Effector memory CD4-positive, alpha-beta T cell (primary cell): ENCODE measurements at places on chromosomes 11 and 22.

GRCh38 chr11:119167933-119168332, 592 bp upstream of the NLRX1 start:
- DNase-seq: no peak

DNA sequence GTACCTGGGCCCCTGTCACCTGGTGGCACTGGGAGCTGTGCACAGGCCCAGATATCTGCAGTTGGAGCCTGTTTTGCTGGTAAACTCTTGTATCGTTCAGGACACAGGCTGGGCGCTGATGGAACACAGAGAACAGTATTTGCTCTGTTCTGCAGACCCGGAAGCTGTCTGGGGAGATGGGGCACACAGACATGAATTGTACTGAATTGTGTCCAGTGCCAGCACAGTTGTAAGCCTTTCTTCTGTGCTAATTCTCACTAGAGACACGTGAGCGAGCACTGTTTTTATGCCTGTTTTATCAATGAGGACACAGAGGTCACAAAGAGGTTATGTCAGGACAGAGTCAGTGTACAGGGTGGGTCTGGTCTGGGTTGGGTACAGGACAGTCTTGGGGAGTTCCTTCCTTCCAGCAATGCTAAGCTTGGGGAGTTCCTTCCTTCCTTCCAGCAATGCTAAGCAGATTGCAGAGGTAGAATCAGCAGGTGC, 24.4 kb upstream of the ACR start:
- no peak for DNase-seq

GRCh38 chr11:26194881-26195280, 137.0 kb upstream of the ANO3 start:
- no peak for DNase-seq

GRCh38 chr11:109973486-109973885, 119.7 kb upstream of the ZC3H12C start:
- DNase-seq: no peak

GRCh38 chr11:115145324-115145723, 358.9 kb downstream of the CADM1 start:
- no peak for DNase-seq

DNA sequence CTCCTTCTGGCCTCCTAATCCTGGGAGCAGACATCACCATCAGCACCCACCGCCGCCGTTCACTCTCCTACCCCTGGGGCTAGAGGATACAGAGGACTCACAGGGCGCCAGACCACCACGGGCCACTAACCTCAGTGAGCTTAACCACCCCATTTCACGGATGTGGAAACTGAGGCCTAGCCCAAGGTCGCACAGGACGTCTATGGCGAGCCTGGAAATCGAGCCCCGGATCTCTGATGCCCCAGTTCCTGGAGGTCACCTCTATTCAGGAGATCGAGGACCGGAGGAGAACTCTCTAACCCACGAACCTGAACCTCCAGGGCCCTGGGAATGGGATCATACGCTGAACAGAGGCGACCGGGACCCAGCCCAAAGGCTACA, 349 bp downstream of the TIMM10 start:
- no peak for DNase-seq

- no peak for DNase-seq
Measured at GRCh38 chr11:101436511-101437142, 147.2 kb downstream of the TRPC6 start.

GRCh38 chr22:46084943-46085827, 65.1 kb upstream of the PPARA start:
- DNase-seq: no peak

GRCh38 chr11:70270104-70270876, at the start of gene PPFIA1:
Gene PPFIA1 (plus strand): TSS chr11:70270690. CDS start chr11:70272173, 1,483 bp downstream.
- peak; percentile 92 for DNase-seq

DNA sequence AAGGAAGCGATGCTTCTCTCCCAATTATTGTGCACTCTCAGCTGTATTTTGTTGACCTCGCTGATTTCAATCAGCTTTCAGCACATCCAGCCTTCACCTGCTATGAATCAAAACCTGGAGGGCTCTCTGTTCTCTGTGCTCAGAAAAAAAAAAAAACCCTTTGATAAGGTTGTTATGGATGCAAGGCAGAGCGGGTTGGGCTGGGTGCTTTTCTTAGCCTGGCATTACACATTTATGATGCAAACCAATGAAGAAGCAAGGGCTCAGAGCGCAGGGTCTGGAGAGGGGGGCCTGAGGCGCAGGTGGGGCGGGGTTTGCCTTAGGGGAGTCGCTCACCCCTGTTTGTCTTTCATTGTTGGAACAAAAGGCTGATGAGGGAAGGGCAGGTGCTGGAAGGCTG, 86.0 kb upstream of the CADM1 start:
- no peak for DNase-seq

GRCh38 chr11:61021661-61022212, 50.3 kb downstream of the CD6 start:
- DNase-seq: peak; percentile 92

GRCh38 chr11:61757213-61757862, 4.9 kb downstream of the MYRF start:
- DNase-seq: no peak

GRCh38 chr11:110269996-110270395, 26.4 kb downstream of the RDX start:
- DNase-seq: no peak

DNA sequence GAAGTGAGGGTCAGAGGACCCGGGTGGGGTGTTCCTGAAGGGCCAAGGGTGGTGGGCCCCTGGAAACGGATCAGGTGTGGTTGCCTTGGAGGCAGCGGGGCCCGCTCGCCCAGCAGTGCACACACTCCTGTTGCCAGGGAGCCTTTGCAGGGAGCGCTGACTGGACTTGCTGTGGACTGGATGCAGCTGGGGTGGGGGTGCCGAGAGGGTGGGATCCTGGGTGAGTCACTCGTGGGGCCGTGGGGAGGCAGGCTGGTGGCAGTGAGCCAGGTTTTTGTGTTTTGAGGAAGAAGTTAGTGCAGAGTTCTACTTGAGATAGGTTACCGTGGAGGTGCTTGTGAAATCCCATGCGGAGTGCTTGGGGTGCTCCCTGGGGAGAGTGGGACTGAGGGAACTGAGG, 1.3 kb downstream of the MRPL23 start:
- no peak for DNase-seq

DNA sequence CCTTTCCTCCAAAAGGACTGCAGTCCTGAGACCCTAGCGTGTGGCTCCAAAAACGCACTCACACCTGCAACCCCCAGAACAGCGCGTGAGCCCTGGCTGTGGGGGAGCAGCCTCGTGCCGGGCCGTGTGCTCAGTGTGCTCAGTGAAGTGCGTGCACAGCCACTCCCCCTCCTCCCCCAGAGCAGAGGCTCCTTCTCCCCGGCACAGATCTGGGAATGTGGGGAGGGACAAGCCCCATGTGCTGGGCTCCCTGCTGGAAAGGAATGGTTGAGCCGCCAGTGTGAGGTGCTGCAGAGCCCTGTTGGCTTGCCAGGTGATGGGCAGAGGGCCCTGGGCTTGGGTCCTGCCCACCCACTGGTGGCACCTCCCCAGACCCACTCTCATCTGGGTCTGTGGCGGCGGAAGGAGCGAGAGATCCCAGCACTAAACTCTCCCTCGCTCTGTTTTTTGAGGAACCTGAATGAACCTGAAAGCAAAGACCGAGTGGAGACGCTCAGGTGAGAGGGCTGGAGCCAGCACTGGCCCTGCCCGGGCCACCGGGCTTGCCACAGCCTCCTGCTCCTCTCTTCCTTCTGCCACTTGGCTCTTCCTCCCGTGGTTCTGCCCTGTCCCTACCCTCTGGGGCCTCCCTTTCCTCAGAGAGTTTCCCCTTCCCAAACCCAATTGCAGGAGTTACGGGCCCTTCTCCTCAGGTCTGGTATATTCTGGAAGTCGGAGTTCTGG, 9.0 kb downstream of the RCOR2 start:
- DNase-seq: no peak

DNA sequence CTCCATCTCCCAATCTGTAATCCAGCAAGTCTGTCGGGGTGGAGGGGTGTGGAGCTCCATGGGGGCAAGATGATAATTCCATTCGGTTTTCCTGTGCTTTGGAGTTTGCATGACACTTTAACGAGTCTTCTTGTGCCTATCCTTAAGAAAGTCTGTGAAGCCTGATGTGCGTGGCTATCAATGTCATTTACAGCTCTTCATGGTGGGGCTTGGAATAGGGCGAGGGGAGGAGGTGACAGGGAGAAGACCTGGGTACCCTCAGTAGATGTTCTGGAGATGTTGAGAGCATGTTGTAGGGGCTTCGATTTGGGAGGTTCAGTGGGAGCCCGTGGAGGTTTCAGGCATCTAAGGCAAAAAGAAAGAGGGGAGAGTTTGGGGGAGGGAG, 579 bp upstream of the PHLDB1 start:
- no peak for DNase-seq

- DNase-seq: no peak
Measured at GRCh38 chr11:64583296-64584262, 7.4 kb upstream of the SLC22A12 start.

- DNase-seq: no peak
Measured at GRCh38 chr22:23704829-23705228, 14.0 kb downstream of the RGL4 start.

DNA sequence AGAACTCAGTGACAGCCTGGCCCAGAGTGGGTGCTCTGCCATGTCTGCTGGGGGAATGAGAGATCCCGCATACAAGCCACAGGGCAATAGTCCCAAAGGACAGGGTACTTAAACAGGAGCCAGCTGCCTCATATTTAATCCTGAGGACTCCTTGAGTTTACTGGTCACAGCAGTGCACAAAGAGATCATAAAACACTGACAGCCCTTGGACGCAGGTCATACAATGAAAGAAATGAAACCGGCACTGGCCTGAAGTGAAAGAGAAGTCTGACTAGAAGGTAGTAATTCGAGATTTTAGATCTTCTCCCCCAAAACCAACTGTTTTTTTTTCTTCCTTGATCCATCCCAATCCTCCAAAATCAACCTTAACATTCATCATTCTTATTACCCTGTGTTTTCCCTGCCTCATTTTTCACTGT, 299.8 kb upstream of the SYN3 start:
- DNase-seq: no peak

DNA sequence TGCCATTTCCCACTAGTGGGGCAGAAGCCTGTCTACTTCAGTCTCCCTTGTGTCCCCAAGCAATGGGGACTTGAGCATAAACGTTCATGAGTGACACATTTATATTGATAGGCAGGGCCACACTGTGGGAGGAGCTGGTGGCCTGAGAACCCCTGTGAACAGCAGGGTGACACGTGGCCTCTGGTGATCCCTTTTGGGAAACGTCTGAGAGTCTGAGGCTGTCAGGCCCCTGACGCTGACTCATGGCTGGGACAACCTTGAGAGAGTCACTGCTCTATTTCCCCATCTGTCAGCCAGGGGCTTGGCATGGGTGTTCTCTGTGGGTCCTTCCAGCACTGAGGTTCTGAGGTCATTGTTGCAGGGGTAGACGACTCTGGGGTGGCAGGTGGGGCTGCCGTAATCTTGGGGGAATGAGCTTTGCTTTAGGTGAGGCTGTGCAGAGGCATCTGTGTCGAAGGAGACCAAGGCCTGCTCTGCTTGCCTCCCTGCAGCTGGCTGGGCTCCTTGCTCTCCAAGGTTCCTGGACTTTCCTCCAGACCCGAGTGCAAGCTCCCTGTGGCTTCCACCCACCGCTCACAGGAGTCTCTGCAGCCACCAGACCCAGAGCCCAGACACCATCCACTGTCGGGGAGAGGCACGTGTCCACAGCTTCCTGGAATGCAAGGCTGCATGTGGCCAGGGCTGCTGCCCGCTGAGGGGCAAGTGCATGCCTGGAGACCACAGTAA, 54.7 kb downstream of the SMIM38 start:
- DNase-seq: no peak

DNA sequence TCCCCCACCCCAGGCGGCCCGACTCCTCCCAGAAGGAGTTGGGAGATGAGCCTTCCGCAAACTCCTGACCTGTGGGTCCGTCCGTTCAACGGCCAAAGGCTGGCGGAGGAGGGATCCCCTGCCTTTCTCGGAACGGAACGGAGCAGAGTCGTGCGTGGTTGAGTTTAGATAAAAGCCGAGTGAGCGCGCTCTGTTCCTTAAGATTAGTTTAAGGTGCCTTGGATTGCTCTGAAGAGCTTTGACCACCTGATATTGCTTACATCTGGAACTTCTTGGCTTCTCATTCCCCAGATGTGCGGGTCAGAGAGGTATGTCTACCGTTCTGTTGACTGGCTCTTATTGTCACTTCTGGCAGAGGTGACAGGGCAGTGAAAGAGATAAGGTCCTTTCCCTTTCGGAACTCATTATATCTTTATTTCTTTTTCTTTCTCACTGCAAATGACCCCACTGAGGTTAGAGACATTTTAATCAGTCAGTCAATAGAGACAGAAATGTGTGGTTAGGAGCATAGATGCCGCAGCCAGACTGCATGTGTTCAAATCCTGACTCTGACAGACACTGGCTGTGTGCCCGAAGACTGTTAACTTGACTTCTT, at the start of gene TRIM6:
TRIM6 (plus strand) TSS at position 31 of the 595 bp plus-strand sequence; CDS start at position 292, 261 bp downstream.
- no peak for DNase-seq

DNA sequence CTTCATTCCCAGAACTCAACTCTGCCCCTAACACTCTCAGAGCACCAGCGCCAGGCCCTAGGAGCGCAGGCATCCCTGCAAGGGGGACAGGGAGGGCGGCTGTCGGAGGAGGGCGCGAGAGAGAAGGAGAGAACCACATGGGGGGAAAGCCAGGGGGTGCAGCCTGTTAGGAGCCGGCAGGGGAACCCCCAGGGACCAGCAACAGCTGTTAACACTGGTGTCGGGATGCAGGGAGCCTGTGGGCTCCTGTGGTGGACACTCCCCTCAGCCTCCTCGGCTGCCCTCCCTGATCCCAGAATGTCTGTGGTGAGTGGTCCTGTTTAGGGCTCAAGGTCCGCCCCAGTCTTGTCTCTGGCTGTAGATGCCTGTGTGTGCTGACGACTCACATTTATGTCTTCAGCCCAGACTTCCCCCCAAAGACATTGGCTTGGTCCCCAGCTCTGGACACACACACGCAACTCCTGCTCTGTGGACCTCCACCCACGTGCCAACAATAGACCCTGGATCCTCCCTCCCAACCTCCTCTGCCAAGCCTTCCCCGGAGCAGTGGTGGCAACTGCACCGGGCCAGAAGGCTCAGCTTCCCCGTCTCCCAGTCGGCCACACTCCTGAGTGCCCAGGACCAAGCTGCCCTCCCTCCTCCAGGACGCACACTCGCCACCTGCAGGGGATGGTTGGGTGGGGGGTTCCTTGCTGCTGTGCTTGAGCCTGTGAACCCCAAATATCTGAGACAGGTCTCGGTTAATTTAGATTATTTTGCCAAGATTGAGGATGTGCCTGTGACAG, 817 bp upstream of the IFITM5 start:
- no peak for DNase-seq

DNA sequence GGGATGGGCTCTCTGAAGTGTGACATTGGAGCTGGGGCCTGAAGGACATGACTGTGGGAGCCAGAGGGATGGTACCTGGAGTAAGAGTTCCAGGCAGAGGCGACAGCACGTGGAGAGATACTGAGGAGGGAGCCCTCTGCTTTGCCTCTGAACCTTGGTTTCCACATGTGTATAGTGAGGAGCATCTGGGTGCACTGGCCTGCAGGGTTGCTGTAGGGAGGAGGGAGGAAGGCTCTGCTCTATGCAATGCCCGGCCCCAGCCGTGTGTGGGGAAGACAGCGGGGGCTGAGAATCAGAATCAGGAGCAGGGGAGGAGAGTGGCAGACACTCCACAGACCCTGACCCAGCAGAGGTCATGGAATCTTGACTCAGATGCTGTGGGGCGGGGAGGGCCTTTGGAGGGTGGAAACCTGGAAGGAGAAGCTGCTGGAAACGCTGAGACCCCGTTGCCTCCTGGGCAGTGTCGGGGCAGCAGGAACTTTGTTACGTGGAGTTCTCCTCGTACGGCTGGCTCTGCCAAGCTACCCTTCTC, 4.0 kb downstream of the SCYL1 start:
- no peak for DNase-seq
